Stimulated activated CD8-positive, alpha-beta memory T cell treated with anti-CD3 and anti-CD28 coated beads, Interleukin-15, amount 100 ng/mL, for 24 hours (primary cell): ENCODE measurements at places on chromosomes 1 and 21.
A peak's percentile ranks its signal among the peaks of the same experiment; 100 is the strongest.

GRCh38 chr1:43902058-43902831, 31.4 kb upstream of the ARTN start:
- DNase-seq: no peak

DNA sequence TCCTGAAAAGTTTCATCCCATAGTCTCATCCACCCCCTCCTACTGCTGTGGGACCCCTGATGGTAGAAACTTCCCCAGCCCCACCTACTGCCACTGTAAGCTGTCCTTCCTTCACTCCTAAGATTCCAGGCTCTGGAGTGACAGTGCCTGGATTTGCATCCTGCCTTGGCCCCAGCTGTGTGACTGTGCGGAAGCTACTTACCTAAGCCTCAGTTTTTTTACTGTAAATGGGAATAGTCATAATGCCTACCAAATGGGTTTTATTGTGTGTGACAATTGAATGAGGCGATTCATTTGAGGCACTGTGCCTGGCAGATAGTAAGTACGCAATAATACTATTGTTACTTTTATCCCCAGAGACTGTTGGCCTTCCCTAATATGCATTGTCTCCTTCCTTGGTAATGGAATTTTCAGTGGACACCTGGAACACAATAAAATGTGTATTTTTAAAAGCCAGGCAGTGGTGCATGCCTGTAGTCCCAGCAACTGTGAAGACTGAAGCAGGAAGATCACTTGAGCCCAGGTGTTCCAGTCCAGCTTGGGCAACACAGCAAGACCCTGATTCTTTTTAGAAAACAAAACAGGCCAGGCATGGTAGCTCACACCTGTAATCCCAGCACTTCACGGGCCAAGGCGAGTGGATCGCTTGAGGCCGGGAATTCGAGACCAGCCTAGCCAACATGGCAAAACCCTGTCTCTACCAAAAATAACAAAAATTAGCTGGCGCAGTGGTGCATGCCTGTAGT, 55.0 kb upstream of the ZNF326 start:
- no peak for DNase-seq

- DNase-seq: no peak
Measured at GRCh38 chr1:163085041-163085903, 16.1 kb downstream of the RGS4 start.

DNA sequence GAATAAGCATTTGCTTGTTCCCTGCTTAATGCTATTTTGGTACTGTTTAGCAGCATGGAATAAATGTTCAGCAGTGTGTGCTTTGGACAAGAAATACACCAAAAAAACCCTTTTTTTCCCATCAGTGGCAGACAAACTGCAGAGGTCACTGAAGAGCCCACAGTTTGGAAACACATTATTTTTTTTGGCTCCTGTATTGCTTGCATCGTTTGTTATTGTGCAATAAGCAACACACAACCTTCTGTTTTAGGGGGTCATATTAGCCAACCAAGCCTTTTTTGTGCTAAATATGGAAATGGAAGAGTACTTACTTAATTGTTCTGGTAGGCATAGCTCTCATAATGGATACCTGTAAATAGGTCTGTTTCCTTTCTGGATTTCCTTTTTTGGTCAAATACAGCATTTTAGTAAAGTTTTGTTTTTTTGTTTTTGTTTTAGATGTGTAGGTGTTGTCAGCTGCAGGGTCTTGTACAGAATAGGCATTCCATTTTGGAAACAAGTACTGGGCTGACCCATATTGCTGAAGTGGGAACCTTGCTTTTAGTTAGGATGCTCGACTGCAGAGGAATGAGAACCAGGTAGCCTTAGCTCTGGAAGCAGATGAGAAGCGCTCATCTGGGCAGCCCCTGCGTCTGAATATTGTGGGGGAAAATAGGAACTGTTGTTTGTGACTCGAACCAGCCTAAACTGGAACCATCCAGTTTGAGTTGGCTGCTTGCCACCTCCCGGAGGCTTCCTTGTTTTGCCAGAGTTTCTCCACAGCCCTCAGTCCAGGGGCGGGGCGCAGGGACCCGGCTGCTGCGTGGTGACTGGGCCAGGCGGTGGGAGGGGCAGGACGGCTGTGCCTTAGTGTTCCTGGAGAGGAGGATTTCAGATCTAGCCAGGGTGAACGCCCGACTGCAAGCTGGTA, 38.4 kb downstream of the SPEN start:
- DNase-seq: no peak

- no peak for DNase-seq
Measured at GRCh38 chr1:75641325-75641724, 30.4 kb upstream of the SLC44A5 start.

GRCh38 chr1:212607913-212608391, 609 bp upstream of the ATF3 start:
- DNase-seq: no peak

GRCh38 chr1:19113697-19114092, 96.4 kb downstream of the UBR4 start:
- DNase-seq: no peak

GRCh38 chr1:247212627-247213617, 41.1 kb upstream of the ZNF124 start:
- DNase-seq: no peak

DNA sequence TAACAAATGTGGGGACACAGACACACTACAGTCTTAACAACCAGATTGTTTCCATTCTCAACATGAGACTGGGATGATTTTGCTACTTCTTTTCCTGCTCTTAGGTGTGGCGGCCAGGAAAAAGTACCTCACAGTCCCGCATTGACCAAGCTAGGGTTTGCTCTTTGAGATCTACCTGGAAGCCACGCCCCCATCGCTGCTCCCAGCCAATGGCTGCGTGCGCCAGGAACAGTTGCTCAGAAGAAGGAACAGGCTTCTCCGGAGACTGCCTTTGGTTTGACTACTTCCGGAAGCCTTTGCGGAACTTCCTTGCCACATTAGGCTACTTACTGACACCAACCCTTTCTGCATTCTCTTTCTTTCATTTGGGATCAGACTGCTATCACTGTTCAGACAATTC, 44.2 kb upstream of the PLD5 start:
- no peak for DNase-seq

GRCh38 chr1:228365271-228366061, 41.2 kb downstream of the TRIM11 start:
- DNase-seq: no peak

DNA sequence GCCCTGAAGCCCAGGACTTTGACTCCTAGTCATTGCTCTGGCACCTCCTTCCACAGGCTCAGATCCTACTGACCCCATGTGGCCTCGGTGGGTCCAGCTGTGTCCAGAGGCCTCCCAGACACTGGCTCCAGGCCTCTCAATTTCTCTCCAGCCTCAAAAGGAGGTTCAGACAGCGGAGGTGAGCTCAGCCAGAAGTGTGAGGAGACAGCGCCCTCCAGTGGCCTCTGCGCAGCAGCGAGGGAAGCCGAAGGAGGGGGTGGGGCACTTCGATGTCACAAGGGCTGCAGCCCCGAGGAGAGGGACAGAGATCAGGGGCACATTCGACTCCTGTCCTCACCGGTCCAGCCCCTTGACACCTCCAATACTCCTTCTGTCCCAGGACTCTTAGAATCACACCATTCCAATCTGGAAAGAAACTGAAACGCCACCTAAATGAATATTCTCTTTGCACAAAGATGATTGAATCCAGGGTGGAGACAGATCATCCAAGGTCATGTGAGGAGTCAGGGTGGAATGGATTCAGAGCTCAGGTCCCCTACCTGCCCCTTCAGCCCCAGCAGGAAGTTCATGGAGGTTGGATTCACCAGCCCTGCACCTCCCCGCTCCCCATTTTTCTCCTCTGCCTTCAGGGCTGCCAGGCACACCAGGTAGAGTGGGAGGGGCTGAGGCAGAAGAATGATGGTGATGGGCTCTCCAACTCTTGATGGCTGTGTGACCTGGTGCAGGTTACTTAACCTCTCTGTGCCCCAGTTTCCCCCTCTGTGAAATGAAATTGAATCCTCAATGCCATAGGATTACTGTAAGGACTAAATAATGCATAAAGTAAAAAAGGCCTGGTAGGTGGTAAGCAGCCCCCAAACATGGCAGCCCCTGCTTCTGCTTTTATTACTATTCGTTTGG, 34.8 kb upstream of the ZBTB40 start:
- DNase-seq: peak; percentile 56

DNA sequence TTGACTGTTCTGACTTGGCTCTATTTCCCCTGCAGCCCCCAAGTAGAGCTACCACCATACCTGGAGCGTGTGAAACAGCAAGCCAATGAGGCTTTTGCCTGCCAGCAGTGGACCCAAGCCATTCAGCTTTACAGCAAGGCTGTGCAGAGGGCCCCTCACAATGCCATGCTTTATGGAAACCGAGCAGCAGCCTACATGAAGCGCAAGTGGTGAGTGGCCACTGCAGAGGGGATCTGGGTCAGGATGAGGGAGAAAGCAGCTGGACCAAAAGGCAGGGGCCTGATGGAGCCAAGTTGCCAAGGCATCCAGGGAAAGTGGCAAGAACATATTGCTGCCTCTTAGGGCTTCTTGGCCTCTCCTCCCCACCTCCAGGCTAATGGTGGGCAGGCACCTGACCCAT, 24.1 kb upstream of the TMEM222 start:
- DNase-seq: no peak

- no peak for DNase-seq
Measured at GRCh38 chr1:112849425-112850033, 106.5 kb downstream of the SLC16A1 start.

DNA sequence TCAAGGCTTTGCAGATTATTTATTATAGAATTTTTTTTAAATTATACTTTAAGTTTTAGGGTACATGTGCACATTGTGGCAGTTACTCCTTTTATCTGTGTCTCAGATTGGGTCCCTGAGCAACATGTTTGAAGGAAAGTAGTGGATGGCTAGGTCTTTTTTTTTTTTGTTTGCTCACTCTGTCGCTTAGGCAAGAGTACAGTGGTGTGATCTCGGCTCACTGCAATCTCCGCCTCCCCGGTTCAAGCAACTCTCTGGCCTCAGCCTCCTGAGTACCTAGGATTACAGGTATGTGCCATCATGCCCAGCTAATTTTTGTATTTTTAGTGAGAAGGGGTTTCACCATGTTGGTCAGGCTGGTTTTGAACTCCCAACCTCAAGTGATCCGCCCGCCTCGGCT, 39.6 kb upstream of the KIF21B start:
- DNase-seq: no peak

GRCh38 chr1:186740324-186740723, 60.1 kb upstream of the PTGS2 start:
- DNase-seq: no peak

DNA sequence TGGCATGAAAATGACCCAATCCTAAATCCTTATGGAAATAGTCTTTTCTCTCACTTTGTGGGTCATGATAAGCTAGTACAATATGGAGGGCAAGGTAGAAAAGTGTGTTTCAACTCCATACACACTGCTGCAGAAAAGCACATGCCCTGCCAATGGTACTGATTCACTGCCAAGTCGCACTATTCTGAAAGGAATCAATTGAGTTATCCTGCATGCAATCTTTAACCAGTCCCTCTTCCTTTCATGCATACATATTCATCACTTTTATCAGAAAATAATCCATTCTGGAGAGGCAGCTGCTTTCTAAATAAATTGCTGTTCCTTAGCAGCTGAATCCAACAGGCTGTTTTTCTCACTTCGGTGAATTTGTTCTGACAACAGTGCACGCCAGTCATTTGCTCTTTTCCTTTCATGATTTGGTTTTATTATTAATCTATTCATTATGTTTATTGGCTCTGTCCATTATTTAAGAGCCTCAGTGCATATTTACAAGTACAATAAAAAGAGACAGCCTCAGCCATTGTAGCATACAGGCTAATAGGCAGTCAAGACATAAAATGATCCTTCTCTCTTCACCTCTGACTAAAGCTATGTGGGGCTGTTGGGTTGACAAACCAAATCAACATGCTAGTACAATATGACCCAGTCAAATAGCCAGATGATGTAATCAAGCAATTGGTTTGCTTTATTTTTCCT, 108.8 kb downstream of the CHD1L start:
- DNase-seq: no peak
